ENCODE measurements at places on chromosomes 3 and 15.

- no peak for DNase-seq
Measured at GRCh38 chr3:28617821-28618220, 269.2 kb upstream of the AZI2 start.

DNA sequence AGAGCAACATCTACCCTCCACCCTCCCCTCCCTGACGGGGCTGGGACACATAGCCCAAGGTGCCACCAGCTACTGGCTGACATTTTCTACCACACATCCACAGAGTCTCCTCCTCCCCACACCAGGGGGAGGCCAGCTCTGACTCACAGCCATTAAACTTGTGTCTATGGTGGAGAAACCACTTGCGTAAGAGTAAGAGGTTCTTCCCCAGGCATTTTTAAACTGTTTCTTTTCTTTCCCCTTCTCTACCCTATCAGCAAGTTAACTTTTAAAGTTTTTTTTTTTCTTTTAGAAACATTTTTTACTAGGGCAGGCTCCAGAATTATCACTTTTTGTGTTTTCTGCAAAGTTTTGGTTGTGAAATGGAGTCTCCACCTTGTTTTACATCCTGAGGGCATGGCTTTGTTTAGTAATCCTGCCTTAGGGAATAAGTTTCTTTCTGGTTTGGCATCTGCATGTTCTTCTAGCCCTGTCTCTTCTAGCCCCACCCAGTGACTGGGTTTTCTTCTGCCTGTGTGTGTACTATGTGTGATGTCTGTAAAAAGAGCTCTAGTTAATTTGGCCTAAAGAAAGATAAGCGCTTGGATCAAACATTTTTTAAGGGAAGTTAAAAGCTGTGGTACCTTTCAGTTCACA lies 148.8 kb upstream of the GADL1 start:
- DNase-seq: no peak

GRCh38 chr15:79164043-79164442 lies 73.5 kb upstream of the RASGRF1 start:
- DNase-seq: no peak

- no peak for DNase-seq
Measured at GRCh38 chr3:166526881-166527280, 689.7 kb upstream of the BCHE start.

DNA sequence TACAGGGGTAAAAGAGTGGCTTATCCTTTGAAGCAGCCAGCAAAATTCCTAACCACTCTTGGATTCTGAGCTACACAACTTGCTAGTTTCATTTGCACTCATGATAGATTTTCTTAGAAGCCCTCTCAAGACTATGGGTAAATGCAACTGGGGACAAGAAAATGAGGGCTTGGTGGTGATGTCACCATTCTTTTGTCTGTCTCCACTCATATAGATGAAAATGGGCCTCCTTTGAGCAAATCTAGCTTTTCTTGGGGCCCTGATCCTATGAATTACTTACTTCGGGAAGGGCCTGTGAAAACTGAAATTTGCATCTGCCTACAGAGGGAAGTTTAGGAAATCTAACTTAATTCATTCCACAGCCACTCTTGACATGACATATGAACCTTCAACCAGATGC lies 486.3 kb downstream of the MAGI1 start:
- DNase-seq: no peak

DNA sequence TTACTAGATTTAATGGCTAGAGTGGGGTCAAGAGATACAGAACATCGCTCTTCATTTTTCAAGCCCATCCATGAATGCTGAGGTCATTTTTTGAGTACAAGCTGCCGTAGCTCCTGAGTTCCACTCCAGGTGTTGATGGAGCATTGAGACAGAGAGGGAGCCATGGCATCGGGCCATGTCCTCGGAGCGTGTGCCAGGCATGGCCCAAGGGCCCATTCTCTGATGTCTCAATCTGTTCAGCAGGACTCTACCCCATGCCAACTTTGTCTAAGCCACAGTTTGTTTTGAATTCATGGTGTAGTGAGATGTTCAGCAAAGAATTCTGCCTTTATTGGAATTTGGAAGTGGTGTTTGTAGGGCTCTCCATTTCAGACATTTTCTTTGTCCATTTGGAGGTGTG lies 110.5 kb upstream of the ADAMTS9 start:
- DNase-seq: no peak

- no peak for DNase-seq
Measured at GRCh38 chr3:41026394-41027177, 172.7 kb upstream of the CTNNB1 start.

GRCh38 chr15:28944286-28944685 lies 58.5 kb downstream of the APBA2 start:
- no peak for DNase-seq

- no peak for DNase-seq
Measured at GRCh38 chr3:64454179-64454578, 228.9 kb upstream of the PRICKLE2 start.

- DNase-seq: no peak
Measured at GRCh38 chr15:51678096-51678495, 3.2 kb upstream of the SCG3 start.

DNA sequence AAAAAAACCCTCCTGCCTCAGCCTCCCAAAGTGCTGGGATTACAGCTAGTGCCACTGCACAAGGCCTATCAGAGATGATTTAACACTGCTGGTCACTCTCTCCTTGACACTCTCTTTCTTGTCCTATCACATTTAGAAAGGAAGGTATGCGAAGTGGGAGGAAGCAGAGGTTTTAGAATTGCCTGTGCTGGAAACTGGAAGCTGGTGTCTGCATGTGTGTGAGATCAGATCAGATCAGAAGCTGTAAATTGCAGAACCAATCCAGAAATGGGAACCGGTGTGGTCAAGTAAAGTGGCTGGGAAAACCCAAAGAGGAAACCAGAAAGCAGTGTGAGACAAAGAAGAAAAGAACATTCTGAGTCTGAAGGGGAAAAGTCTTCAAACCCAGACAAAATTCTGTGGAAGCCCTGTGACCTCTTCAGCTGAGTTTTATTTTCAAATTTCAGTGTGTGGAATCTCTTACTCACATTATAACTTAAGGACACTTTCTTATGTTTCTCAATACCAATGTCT lies 2.8 kb downstream of the EFHB start:
- DNase-seq: no peak

DNA sequence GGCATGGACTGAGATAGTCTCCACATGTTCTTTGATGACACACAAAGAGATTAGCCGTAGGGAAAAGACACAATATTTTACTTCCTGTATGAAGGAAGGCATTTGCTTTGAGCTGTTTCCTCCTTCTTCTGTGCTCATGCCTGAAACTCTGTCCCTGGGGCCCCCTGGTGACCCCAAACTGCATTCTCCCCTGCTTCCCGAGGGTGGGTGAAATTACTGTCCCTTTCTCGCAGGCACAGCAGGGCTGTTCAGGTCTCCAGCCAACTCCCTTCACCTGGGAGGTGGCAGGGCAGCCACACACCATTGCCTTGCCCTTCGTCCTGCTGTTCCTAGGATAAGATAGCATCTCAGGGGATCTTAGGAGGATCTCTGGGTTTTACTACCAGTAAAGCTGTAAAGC lies 79.2 kb downstream of the GABRG3 start:
- DNase-seq: no peak

GRCh38 chr3:102750322-102750721 lies 315.5 kb downstream of the ZPLD1 start:
- DNase-seq: no peak

DNA sequence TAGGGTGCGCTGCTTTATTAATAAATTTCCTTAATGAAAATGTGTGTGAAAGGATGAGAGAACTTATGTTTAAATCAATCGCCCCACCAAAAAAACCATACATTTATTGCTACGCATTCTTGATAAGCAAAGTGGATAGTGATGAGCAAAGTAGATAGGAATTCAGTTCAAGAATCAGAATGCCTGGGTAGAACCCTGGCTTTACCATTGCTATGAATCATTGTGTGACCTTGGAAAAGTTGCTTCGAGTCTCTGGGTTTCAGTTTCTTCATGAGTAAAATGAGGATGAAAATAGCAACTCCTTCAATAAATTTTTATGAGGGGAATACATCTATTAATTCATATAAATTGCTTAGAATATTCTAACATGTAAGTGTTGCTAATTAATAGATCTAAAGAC lies 2.6 kb upstream of the ALCAM start:
- DNase-seq: no peak

DNA sequence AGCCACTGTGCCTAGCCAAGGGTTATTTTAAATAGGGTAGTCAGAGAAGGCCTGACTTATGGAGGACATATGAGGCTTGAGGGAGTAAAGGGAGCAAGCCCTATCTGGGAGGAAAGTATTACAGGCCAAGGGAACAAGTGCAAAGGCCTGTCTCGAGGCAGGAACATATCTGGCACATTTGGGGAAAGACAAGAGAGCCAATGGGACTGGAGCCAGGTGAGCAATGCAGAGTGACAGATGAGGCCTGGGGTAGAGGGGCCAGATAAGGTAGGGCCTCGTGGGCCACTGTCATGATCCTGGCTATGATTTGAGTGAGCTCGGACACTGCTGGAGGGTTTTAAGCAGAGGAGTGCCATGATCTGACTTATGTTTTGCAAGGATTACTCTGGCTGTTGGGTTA lies 43.8 kb downstream of the DCP1A start:
- DNase-seq: no peak

GRCh38 chr3:195162033-195162669 lies 108.8 kb downstream of the XXYLT1 start:
- DNase-seq: no peak

- no peak for DNase-seq
Measured at GRCh38 chr15:40234783-40235182, 4.1 kb upstream of the PAK6 start.

DNA sequence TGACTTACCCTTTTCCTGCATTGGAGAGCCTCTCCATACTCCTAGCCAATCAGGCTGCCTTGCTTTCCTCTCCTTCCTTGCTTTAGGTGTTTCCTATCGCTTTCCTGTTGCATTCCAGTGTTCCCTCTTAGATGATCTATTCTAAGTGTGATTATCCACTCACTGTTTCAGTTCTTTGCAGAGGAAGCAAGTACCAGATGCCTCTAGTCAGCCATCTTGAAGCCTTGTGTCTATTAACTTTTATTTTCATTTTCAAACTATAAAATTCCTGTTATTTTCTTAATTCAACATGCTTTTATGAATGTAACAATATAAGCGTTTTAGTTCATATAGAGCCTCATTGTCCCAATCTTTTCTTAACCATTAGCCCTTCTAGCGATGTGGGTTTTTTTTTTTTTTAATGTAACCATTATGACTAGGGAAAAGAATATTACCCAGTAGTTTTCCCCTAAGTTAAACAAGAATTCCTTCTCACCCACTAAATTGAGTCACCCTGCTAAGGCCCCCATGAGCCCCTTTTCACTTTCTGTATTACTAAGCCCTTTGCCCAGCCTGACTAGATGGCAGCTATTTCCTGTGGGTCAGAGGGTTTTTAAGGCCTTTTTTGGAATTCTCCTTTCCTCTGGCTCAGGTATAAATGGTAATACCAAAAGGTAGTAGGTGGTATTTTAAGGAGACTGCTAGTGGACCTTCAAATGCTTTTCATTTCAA lies 229.4 kb upstream of the CTNNB1 start:
- no peak for DNase-seq

DNA sequence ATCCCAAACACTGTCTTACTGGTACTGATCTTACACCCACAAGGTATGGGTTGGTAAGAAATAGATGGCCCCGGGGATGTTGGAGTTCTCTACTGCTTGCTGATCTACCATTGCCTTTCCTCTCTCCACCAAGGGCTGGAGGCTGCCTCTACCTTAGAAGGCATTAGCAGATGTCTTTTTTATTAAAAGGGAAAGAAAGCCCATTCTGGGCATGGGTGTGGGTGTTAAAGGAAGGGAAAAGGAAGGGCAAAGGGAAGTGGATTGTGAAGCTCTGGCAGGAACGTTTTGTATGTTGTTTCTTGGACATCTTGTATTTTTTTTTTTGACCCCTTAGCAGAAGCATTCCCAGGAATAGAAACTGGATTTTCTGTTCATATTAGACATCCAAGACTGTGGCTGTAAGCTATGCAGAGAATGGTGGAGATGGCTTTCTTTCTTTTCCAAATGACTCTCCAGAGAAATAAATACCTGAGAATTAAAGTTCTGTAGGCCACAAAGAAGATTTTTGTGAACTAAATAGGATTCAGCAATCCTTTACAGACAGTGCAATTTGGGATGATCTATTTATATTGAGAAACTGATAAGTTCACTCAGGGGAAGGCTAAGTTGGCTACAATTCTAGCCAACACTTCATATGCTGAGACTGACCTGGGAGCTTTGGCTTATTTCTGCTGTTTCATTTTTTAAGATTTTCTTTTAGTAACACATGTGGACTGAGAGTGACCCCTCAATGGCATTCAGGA lies 108.8 kb downstream of the TOP2B start:
- no peak for DNase-seq

GRCh38 chr3:123256256-123256655 lies 54.5 kb downstream of the SEC22A start:
- DNase-seq: no peak

- no peak for DNase-seq
Measured at GRCh38 chr15:96264351-96264798, 66.1 kb upstream of the NR2F2 start.

DNA sequence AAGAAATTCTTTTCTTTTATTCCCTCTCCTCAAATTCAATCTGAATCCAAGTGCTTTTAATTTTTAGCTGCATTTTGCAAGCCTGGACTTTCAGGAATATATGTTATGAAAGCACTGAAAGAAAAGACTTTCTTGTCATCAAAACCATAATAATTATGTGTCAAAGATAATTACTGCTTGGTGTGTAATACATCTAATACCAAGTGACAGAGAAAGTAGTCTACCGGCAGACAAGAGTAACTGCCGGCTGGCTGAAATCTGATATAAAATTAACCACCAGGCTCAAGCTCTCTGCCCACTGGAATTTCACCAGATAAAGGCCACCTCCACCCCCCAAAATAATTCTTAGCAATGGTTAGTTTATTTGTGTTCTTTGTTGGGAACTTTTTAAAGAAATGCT lies 220.9 kb upstream of the CDIN1 start:
- no peak for DNase-seq

DNA sequence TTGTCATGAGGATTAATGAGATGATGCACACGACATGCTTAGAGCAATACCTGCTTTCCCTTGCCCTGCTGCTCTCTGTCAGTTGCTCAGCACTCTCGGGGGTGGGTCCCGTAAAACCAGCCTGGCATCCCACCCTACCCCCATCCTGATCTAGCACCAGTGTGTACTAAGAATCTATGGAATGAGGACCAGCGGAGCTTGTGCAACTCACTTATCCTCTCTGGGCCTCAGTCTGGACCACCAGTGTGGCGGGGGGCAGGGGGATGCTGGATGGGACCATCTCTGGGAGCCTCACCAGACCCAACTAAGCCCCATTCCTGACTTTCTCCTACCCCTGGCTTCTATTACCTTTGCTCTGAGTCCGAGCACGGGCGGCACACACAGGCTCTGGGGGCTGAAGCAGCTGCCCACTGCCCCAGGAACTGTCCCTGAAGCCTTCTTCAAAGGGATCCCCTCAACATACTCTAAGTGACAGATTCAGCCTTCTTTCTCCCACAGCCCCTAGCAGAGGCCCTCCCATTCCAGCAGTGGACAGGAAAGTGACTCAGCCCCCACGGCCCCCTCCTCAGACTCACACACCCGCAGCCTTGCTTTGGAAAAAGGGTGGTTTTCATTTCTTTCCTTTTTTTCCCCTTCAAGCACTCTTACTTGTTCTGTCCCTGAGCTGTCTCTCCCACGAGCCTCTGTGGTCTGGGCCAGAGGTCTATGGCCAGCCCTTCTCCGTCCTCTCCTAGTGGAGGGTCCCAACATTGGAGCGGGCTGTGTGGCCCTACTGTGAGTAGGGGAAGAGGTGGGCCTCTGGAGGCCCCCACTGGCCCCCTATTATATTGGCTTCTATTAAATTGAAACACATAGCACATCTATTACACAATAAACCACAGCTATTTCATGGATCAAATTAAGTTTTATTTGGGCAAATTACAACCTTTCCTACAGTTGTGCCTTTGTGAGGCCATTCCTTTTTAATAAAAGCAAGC lies 100.3 kb downstream of the SMAD6 start:
- no peak for DNase-seq
